ENCODE measurements at places on chromosomes 2 and 18.

DNA sequence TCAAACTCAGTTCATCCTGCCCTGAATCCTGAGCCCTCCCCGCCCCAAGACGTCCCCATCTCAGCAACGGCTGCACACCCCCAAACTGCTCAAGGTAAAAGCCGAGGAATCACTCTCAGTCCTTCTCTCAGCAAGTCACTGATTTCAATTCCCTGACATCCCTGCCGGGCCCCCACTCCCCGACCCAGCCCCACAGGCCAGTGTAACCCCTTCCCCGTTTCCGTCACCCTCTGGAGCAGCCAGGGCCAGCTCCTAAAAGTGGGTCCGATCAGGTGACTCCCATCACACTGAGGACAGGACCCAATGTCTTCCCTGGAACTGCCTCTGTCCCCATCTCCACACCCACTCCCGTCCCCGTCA, 20.5 kb downstream of the SNORC start:
- no peak for DNase-seq

DNA sequence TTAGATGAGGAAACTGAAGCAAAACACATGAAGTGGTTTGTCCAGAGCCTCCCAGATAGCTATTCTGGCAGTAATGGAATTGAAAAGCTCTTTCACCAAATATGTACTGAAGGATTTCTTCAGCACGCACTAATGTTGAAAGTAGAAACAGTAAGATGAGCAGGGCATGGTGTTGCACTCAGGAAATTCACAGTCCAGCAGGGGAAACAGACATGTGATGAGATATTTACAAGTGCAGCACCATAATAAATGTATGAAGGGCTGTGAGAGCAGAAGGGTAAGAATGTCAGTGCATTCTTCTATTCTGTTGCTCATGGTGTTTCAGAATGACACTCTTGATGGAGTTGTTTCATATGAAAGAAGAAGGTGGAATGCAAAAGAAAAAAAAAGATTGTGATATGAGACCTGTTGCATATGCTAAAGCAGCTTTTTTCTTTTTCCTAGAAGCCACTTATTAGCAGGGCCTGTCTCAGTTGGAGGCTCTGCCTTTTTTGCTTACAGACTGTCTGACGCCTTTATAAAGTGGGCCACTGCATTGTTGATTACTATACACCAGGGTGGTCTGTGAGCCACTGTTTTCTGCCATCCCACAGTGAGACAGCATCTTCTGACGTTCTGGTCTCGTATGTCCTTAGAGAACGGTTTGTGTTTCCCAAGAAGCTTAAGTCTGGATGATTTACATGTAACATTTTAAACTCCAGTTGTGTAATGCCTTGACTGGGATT, 516.9 kb downstream of the ARHGAP15 start:
- no peak for DNase-seq

DNA sequence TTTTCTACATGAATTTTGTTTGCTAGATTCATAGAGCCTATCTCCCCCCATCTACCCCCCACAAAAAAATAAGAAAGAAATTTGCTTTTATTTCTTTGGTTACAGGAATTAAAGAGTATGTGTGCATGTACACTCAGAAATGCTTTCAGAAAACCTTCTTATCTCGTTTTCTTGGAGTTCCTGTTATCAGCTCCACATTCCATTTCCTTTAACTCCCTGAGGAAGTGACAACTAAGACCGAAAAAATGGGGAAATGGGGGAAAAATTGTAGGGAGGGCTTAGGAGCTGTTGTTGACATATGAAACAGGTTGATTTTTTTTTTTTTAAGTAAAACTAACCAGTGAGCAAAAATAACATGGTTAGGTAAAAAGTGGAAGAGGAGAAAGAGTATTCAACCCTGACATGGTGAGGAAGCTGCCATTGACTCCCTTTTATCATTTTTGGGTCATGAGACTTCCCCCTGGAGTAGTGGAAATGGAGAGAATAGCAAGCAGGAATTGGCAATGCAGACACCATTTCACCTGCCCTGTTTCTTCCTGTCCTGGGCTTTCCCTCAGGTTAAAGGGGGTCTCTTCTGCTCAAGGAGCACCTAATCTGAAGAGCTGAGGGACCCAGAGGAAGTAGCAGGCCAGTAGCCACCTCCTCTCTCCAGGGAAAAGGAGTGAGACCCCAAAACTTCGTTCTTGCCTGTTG, 93.5 kb downstream of the OSBPL6 start:
- DNase-seq = no peak

DNA sequence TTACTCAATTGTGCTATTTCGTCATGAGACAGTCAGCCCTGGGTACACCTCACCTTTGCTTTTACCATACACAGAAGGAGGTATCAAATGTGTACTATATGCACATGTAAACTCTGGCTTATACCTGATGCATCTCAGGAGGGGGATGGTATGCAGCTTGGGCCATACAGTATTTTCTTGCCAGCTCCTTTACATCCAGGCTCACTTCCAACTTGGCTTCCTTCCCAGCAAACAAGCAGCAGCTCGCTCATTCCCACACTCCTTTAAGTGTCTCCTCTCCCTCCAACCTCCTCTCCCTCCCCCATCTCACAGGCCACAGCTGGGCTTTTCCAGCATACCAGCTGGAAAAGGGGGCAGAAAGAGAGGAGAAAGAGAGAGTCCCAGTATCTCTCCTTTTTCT, 9.6 kb downstream of the MARCHF4 start:
- DNase-seq = no peak

- DNase-seq = no peak
Observed at GRCh38 chr2:197920592-197921201, 116.3 kb downstream of the PLCL1 start.

Measured in NCI-H2081 treated with DMSO at 0.1 percent for 48 hours (cell line).